ENCODE measurements at places on chromosomes 5 and 9. TPM values are rescaled to one million over a fixed set of nuclear protein-coding genes. Genes with fewer than 3 reads are reported as not detected.

- no peaks in the 10 kb centered on the region for H3K36me3 ChIP-seq
- no peaks in the 10 kb centered on the region for H3K4me1 ChIP-seq
- no peak overlapping the region for H3K27ac ChIP-seq
- no peak overlapping the region for H3K4me3 ChIP-seq
- no peak for DNase-seq
Observed at GRCh38 chr5:28850320-28850921, 1812.0 kb upstream of the CDH9 start.

DNA sequence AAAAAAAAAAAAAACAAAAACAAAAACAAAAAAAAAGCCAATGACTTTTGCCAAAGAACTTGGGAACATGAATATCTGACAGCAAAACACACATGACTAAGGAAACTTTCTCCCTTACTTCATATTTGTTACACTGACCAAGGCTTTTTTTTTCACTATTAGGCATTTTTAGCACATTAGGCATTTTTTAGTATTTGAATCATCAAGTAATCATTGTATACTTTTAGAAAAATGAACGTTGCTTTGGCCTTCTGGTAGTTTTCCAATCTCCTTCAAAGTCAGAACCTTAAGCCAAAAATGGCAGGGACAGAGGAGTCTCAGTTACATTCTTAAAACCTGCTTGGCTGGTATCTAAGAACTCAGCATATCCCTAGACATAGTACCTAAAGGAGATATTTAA is 19.3 kb downstream of the NREP start:
- peak overlapping the region; percentile 15 for H3K27ac ChIP-seq
- H3K36me3 ChIP-seq: peaks cover 10% of the 10 kb centered on the region
- H3K27me3 ChIP-seq: no peaks in the 10 kb centered on the region

DNA sequence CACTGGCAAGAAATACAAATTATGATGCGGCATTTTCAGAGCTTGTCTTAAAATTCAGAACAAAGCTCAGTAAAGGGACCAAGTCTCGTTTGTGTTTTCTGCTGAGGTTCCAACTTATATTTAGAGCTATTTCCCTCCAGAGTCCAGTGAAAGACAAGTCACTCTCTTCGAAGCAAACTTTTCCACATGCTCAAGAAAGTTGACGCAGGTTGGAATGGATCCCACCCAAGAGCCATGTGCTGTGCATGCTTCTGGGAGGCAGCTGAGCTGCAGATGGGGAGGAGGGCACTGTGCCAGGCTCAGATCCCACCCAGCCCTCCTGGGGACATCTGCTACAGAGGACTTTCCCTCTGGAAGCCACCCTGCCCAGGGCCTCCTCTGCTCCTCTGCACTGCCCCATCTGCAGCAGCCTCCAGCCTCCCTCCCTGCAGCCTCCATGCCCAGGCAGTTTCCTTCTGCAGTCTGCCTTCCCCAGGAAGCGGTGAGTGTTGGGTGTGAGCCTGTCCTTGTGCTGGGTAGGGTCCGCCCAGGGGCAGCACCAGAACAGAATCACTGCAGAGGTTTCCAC is 75.3 kb downstream of the COL23A1 start:
- no peak overlapping the region for H3K4me3 ChIP-seq
- H3K27ac ChIP-seq: no peak overlapping the region
- H3K36me3 ChIP-seq: no peaks in the 10 kb centered on the region
- H3K4me1 ChIP-seq: no peaks in the 10 kb centered on the region

- H3K4me3 ChIP-seq: no peak overlapping the region
- no peaks in the 10 kb centered on the region for H3K4me1 ChIP-seq
- DNase-seq: no peak
- no peaks in the 10 kb centered on the region for H3K36me3 ChIP-seq
- no peaks in the 10 kb centered on the region for H3K27me3 ChIP-seq
Observed at GRCh38 chr5:110072651-110073050, 382.9 kb downstream of the MAN2A1 start.

- H3K27ac ChIP-seq: no peak overlapping the region
- peak; percentile 33 for DNase-seq
- no peaks in the 10 kb centered on the region for H3K4me1 ChIP-seq
- H3K27me3 ChIP-seq: no peaks in the 10 kb centered on the region
- H3K36me3 ChIP-seq: no peaks in the 10 kb centered on the region
Observed at GRCh38 chr9:127417131-127418036, 6.8 kb upstream of the ZNF79 start.

GRCh38 chr9:97041898-97042297 is 3.0 kb upstream of the CTSV start:
- H3K36me3 ChIP-seq: no peaks in the 10 kb centered on the region
- H3K4me3 ChIP-seq: no peak overlapping the region
- DNase-seq: no peak
- H3K27me3 ChIP-seq: peaks cover 18% of the 10 kb centered on the region
- H3K27ac ChIP-seq: no peak overlapping the region

- no peak overlapping the region for H3K4me3 ChIP-seq
- H3K4me1 ChIP-seq: 0 out of 2 replicates have a peak, but pooled peaks cover 10% of the 10 kb centered on the region
- no peak overlapping the region for H3K27ac ChIP-seq
- no peaks in the 10 kb centered on the region for H3K36me3 ChIP-seq
Observed at GRCh38 chr5:144093868-144094267, 76.6 kb downstream of the YIPF5 start.

- peaks cover 4% of the 10 kb centered on the region for H3K4me1 ChIP-seq
- peaks cover 18% of the 10 kb centered on the region for H3K36me3 ChIP-seq
- H3K4me3 ChIP-seq: no peak overlapping the region
- DNase-seq: no peak
Observed at GRCh38 chr5:141492168-141492885, 3.4 kb downstream of the PCDHGC5 start.

DNA sequence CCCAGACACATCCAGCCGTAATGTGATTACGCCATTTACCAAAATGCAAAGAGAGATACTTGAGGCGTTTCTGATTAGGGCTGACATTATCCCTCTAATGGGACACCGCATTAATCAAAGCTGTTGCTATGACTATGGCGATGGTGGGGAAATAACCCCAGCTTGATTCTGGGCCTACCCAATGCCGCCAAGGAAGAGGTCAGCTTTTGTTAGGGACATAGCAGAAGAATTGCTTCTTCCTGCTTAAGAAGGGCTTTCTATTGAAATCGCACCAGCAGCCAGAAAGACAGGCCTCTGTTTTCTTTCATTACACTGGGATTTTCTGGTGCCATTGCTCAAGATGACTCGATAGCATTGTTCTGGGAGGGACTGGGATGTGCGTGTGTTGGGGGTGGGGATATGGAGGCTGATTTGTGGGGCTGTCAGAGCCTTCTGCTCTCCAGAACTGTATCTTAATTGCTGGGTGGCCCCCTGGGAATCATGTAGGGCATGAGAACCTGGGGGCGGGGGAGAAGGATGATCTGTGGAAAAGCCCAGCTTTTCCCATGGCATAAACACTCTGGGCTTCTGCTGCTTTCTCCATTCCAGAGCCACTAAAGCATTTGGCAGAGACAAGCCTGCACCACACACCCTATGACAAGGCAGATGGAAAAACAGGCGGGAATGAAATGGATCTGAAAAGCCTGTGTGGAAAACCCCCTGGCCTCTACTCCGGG is 106.5 kb upstream of the RAD23B start:
- no peaks in the 10 kb centered on the region for H3K27me3 ChIP-seq
- H3K27ac ChIP-seq: no peak overlapping the region
- no peaks in the 10 kb centered on the region for H3K36me3 ChIP-seq
- no peaks in the 10 kb centered on the region for H3K4me1 ChIP-seq
- no peak overlapping the region for H3K4me3 ChIP-seq

- H3K4me3 ChIP-seq: peak overlapping the region; percentile 4
- peak; percentile 47 for DNase-seq
- peaks cover 78% of the 10 kb centered on the region for H3K4me1 ChIP-seq
- H3K27ac ChIP-seq: peak overlapping the region; percentile 77
- H3K27me3 ChIP-seq: no peaks in the 10 kb centered on the region
Observed at GRCh38 chr9:133979921-133980863, 11.9 kb downstream of the VAV2 start.

DNA sequence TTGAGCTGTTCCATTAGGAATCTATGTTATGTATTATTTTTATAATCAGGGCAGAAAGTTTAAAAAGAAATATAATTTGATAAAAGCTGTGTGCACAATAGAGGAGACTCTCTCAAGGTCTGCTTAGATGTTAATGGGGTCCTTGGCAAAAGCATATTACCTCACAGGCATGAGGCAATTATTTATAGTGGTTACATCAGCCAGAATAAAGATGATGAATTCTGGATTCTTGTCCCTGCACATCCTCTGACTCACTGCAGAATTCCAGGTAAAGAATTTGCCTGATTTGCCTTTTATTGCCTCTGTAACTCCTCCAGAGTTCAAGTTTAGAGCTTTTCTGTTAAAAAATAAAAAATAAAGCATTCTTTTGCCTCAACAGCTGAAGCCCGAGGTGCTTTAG is 253.6 kb downstream of the MAST4 start:
- peaks cover 2% of the 10 kb centered on the region for H3K27me3 ChIP-seq
- no peaks in the 10 kb centered on the region for H3K4me1 ChIP-seq
- no peak for DNase-seq
- no peaks in the 10 kb centered on the region for H3K36me3 ChIP-seq
- no peak overlapping the region for H3K4me3 ChIP-seq

GRCh38 chr9:131669269-131670157 is 70.4 kb downstream of the RAPGEF1 start:
- H3K36me3 ChIP-seq: no peaks in the 10 kb centered on the region
- H3K27me3 ChIP-seq: no peaks in the 10 kb centered on the region
- peaks cover 26% of the 10 kb centered on the region for H3K4me1 ChIP-seq
- H3K4me3 ChIP-seq: no peak overlapping the region
- no peak overlapping the region for H3K27ac ChIP-seq

DNA sequence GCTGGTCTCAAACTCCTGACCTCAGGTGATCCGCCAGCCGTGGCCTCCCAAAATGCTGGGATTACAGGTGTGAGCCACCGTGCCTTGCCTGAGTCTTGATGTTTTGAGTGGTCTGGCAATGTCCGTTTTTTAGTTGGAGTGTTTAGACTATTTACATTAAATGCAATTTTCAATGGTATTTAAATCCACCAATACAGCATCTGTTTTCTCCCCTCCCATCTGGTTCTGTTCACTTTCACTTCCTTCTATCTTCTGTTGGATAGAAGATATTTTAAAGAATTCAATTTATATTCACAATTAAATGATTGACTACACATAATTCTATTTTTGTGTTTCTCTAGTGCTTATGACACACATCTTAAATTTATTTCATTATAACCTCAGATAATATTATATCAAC is 26.0 kb upstream of the PCAT7 start:
- no peaks in the 10 kb centered on the region for H3K4me1 ChIP-seq
- no peaks in the 10 kb centered on the region for H3K36me3 ChIP-seq
- no peak for DNase-seq
- no peak overlapping the region for H3K4me3 ChIP-seq

DNA sequence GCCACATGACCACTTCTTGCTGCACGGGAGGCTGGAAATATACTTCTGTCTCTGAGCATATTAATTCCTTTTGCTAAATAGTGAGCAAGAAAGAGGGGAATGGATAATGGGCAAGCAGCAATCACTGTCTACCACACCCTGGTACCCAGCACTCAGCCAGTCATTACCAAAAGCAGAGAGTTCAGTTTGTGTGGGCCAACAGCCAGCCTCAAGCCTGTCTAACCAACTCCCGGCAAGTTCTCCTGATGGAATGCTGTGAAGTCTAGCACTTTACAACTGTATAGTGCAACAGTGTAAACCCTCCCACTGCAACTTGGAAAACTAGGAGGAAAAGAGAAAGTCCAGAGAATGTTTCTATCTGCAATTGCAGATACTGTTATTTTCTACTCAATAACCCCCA is 47.8 kb downstream of the PLK2 start:
- H3K4me3 ChIP-seq: no peak overlapping the region
- peaks cover 20% of the 10 kb centered on the region for H3K4me1 ChIP-seq
- H3K27me3 ChIP-seq: no peaks in the 10 kb centered on the region
- no peak overlapping the region for H3K27ac ChIP-seq
- no peaks in the 10 kb centered on the region for H3K36me3 ChIP-seq
- DNase-seq: no peak

DNA sequence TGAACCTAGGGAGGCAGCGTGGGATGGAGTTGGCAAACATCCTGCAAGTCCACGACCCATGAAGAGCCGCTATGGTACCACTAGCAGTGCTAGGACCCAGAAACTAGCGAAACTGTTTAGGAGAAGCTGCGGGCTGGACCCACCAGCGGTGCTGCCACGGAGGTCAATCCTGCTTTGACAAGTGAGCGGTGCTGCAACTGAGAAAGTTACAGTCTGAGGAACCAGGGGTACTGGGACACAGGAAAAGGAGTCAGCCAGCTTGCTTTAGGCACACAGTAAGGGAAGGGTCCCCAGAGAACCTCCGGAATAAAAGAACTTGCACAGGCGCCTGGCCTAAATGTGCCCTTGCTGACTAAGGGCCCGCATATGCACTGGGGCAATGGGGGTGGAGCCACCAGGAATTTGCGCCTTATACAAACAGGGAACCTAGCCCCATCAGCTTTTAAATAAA is 23.6 kb upstream of the ANXA2R start:
- DNase-seq: peak; percentile 55
- no peaks in the 10 kb centered on the region for H3K27me3 ChIP-seq
- peaks cover 26% of the 10 kb centered on the region for H3K36me3 ChIP-seq
- H3K4me1 ChIP-seq: peaks cover 40% of the 10 kb centered on the region
- no peak overlapping the region for H3K4me3 ChIP-seq
- peak overlapping the region; percentile 98 for H3K27ac ChIP-seq

DNA sequence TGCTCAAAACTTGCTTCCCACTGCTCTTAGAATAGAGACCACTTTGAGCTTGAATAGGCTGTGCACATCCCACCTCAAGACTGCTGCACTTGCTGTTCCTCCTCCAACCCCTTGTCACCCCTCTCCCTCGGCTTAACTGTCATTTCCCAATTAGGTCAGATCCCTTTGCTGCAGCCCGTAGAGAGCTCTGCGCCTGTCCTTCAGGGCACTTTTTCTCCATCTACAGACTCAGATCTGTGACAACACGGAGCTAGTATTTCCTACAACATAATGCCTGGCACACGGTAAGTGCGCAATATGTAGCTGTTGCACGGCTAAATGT is 485 bp upstream of the HABP4 start:
- H3K27ac ChIP-seq: no peak overlapping the region
- H3K27me3 ChIP-seq: no peaks in the 10 kb centered on the region
- no peak for DNase-seq
- peaks cover 7% of the 10 kb centered on the region for H3K4me1 ChIP-seq

DNA sequence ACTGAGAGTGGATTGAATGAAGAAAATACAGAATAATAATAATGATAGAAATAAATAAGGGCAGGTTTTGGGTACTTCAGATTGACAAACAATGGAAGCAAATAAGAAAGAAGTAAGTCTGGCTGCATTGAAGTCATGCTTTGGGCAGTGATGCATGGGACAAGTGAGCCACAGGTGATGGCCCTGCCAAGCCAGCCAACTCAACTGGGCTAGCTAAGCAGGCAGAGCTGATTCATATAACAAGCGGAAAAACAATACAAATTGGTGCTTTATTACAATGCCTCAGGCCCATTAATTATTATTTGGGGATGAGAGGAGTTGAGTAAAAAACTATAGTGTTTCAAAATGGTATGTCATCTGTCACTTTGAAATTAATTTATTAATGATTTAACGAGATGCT is 502.0 kb downstream of the CDH12 start:
- no peak overlapping the region for H3K4me3 ChIP-seq
- H3K27ac ChIP-seq: no peak overlapping the region
- no peaks in the 10 kb centered on the region for H3K27me3 ChIP-seq
- no peak for DNase-seq

STPG3 gene
- not detected for total RNA-seq

DNM1 gene
- 2.2 TPM for total RNA-seq

SAXO1 gene
- not detected for total RNA-seq

CCNI2 gene
- not detected for total RNA-seq

TMEM252 gene
- total RNA-seq: not detected

CD14 gene
- total RNA-seq: 10.3 TPM

SLC45A2 gene
- not detected for total RNA-seq

ESM1 gene
- total RNA-seq: 1.8 TPM
